ENCODE measurements at places on chromosomes 4 and X.
A peak's percentile ranks its signal among the peaks of the same experiment; 100 is the strongest.

DNA sequence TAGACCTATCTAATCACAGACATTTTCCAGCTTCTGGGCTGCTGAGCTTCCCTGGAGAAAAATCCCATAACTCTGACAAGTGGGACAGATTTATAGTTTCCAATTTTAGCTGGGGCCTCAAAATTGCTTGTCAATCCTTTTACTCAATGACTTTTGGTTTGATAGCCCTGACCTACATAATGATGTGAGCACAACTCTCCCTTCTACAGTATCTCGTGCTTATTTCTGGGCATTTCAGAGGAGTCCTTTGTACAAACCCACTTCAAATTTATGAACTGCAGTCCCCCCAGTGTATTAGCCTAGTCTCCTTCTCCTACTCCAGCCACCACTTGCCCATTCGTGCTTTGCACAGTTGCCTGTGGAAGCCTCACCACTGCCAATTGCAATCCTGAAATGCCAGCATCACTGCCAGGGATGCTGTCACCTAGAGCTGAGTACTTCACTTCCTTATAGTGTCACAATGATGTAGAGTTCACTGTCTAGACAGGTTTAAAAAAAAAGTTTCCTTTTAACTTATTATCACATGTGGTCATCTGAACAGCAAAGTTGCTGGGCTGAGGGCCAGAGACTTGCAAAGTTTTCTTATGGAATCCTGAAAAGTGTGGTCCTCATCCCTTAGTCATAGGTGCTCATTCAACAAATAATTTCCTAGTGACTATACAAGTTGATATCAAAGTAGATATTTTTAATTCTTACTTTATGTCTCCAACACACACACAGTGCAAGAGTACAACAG is 21.2 kb downstream of the TRAM1L1 start:
- no peak for DNase-seq

- DNase-seq = no peak
These were observed 8.0 kb upstream of the ART3 start for GRCh38 chr4:76066546-76066945.

GRCh38 chr4:73080789-73081188 is 11.3 kb upstream of the COX18 start:
- DNase-seq = no peak

DNA sequence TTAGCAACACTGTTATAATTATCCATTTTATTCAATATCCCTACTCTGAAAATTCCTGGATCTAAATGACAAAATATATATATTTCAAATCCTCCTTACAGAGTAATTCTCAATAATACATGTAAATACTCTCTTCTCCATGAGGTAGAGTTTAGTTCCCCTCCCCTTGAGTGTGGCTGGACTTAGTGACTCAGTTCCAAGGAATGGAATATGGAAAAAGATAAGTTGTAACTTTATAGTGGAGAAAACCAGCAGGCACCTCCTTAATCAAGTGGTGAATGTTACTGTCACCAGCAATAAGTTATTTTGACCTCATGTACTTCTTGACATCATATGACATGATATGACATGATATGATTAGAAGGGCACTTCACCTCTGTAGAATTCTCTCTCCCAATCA is 302.0 kb downstream of the RAB28 start:
- DNase-seq = no peak

DNA sequence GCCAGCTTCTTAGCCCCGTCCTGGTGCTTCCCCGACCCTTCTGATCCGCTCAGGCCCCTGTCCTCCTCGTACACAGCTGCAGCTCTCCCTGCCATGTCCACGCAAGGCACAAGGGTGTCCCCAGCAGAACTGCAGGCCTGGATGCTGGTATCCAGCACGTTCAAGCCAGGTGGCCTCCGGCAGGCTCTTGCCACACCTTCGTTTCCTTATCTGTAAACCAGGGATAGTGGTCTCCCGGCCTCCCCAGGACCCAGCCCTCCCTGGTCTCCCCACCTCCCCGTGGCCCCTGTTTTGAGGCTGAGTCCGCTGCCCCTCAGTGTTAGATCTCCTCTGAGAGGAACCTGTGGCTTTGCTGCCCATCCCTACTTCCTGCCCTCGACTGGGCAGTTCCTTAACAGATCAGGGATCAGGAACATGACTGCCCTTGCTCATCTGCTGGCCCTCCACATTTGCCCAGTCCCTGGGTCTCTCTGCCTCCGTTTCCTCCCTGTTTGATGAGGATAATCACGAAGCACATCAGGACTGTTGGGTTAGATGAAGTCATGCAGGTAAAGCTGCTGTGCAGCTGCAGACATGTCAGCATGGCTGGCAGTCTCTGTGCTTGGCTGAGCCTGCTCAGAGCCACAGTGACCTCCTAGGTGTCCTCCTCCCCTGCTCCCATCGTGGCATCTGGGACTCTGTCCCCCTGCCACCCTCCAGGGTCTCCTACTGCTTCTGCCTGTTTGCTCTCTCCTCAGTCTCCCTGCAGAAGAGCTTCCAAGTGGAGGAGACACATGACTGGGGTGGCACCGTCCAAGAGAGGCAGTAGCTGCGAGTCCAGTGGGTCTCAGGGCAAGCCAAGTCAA is 32.9 kb downstream of the PIGG start:
- no peak for DNase-seq

GRCh38 chr4:124710015-124710741 is 2.4 kb downstream of the ANKRD50 start:
- no peak for DNase-seq

GRCh38 chrX:47579537-47579936 is 2.7 kb upstream of the TIMP1 start:
- DNase-seq = peak; percentile 58

Data from activated CD4-positive, alpha-beta T cell treated with anti-CD3 and anti-CD28 coated beads for 48 hours (primary cell).